LNCaP clone FGC (cell line): ENCODE measurements at places on chromosomes 7 and 10.

DNA sequence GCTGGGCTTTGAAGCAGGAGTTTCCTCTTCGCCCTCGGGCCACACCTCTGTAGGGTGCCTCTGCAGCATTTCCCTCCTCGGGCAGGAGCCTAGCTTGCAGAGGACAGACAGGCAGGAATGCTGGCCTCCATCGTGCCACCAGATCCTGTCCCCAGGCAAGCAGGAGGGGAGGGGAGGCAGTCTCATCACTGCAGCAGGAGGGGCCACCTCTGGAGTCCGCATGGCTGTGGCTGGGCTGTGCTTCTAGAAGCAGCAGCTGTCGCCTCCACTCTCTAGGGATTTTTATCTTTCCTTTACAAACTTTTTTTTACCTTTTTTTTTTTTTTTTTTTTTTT is 181.4 kb downstream of the CUX1 start:
- no peak for DNase-seq

GRCh38 chr7:142746264-142746663 is 3.0 kb upstream of the PRSS1 start:
- DNase-seq: no peak

DNA sequence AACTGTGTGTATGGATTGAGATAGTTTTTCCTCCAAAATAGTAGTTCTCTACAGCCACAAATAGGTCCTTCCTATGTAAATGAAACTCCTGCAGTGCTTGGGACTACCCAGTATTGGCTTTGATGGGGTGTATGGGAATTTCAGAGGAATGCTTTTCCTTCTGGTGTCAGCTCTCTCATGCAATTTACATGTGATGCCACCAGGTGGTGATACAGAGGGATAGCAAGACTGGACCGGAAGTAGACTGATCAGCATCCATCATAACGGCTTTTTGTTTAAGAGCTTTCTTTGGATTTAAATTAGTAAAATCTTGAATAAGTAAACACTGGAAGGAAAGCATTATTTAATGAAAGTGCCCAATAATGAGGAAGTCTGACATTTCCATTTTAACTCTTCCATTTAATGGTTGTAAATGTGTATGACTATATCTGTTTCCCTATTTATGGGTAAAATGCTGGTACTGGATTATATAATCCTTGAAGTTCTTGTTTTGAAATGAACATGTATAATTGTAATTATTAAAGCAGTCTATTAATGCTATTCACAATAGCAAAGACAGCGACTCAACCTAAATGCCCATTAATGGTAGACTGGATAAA is 22.7 kb downstream of the DYNC1I1 start:
- DNase-seq: peak; percentile 30

GRCh38 chr10:663831-664251 is 25.6 kb downstream of the DIP2C start:
- DNase-seq: no peak

GRCh38 chr7:128093614-128094570 is 62.7 kb upstream of the LRRC4 start:
- no peak for DNase-seq

- DNase-seq: no peak
These were observed 182.6 kb upstream of the TMEM106B start for GRCh38 chr7:12028508-12028907.
